ENCODE measurements at places on chromosomes 3 and 15.

GRCh38 chr3:186316666-186317260 lies 45.3 kb downstream of the DGKG start:
- DNase-seq: no peak

DNA sequence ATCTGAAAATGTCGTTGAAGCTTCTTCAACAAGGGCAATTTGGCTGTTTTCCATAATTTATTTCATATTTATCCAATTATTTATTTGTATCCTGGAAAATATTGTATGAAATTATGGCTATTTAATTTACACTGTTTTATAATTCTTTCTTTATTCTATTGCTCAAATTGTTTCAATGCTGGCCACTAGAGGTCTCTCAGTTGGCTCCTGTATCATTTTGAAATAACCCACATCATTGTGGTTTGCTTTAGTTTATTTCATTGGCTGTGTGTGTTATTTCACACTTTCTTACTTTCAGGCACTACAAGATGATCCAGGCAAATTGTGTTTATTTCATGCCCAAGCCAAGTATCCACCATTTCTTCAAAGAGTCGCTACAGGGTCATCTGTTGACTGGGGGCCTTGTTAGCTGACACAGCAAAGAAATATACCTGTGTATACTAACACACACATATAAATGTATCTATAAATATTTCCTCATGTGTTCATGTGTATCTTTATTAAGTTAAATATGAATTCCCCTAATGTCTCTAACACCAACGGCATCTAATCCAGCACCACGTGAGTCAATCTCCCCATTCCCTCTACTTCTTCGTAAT lies 86.2 kb downstream of the NPAP1 start:
- DNase-seq: no peak

DNA sequence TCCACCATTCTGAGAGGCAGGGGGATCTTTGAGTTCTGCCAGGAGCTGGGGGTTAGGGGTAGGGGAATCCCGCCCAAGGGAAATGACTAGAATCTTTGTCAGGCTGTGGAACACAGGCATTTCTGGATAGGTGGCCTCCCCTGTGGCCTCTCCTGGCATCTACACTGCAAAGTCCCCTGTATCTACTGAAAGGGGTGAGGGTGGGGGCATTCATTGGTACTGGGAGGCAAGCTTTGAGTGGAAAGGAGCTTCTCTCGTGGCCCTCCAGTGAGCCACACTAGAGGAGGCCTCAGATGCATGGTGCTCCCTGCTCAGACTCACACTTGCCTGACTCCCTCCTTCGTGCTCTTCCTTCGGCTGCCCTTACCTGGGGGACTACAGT lies 59.9 kb downstream of the CCNL1 start:
- DNase-seq: no peak

DNA sequence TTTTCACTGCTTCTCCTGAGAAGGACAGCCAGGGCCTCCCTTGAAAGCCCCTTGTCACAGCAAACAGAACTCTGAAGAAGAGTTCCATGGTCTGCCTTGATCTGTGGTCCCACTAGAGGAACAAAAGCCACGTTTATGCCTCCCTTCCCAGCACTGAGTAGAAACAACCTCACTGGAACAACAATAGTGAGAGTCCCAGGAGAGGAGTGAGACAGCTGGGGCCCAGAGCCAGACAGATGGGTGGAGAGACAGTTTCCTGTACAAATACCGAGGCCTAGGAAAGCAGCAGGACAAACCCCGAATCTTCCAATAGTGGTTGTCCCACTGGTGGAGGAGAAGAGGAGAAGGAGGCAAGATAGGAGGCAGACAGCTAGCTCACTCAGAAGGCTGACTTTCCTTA lies 106.1 kb downstream of the WDR76 start:
- no peak for DNase-seq

DNA sequence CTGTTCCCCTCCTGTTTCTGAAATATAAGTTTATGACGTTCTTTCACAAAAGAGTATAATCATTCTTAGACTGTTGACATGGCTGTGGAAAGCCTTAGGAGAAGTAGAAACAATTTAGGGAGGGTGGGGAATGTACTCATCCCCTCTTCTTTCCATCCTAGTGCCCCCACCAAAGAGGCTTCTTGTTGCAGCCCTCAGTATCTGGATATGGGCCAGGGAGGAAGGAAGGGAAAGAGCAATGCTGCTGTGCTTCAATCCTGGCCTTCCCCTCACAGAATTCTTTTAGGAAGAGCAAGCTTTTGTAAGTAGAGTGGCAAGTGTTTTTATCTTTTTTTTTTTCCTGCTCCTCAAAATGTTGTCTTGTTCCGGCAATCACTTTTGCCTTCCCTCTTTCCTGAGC lies 1.7 kb downstream of the INAFM2 start:
- no peak for DNase-seq

GRCh38 chr3:122055215-122055614 lies at the start of gene CD86:
TSS of gene CD86 (plus strand) at chr3:122055362. CDS start at chr3:122055490, 128 bp downstream.
- no peak for DNase-seq

- DNase-seq: no peak
Measured at GRCh38 chr3:115348951-115349745, 202.1 kb upstream of the ZBTB20 start.

DNA sequence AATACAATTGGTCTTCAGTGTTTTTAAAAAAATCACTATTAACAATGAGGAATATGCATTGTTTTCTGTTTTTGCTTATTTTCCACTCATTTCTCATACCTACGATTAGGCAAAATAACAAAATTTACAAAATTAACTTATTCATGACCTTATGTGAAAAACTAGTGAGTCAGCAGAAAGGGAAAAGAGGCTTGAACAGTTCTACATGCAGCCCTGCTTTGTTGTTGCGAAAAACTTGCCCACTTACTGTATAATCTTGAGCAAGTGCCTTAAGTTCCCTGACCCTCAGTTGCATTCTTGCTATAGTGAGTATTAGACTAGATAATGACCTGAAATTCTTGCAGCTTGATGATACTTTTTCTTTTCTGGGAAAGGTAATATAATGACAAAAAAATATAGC lies 551.1 kb upstream of the BCHE start:
- no peak for DNase-seq

DNA sequence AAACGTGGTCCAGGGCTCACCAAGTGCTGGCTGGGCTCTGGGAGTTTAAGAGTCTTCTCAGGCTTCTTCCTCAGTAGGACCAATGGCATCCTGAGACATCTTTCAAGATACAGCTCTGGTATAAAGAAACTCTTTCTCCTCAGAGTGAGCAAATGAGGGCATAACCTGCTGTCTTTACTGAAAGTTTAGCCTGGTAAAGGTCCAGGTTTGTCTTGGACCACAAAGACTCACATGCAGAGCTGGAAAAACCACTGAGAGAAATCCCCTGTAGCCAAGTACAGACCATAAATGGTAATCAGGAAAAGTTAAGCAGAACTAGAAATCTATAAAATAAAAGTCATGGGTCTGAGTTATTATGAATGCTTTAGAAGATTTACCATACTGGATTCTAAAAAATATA lies 23.1 kb downstream of the CD47 start:
- no peak for DNase-seq

- DNase-seq: no peak
Measured at GRCh38 chr15:31758126-31758525, 272.2 kb upstream of the CHRNA7 start.

GRCh38 chr3:148197061-148197460 lies 500.6 kb upstream of the AGTR1 start:
- no peak for DNase-seq

GRCh38 chr3:188026191-188026968 lies 127.6 kb upstream of the LPP start:
- no peak for DNase-seq

DNA sequence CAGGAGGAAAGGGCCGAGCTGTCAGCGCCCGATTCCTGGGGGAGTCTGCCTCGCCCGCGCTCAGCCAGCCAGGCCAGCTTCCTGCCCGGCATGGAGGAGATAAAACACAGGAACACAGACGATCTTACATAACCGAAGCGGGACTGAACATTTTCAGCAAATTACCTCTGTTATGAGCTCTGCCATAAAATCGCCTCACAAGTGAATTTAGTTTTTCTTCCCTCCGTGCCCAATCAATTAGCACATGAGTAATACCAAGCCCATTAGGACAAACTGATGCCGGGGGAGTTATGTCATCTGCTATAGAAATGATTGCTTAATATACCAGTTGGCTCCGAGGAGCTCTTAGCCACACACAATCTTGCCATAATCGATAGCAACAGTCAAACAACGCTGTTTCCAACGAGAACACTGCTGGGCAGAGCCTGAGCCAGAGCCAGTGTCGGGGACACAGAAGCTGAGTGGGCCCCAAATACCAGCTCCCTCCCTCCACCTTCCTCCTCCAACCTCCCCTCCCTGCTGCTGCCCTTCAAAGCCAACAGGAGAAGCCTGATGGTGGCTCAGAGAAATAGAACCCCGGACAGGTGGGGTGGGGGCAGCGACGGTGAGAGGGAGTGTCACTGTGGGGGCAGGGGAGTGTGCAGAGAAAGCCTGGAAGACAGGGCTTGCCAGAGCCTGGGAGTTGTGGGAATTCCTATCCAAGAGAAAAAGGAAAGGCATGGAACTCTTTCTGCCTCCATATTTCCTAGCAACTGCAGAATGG lies 279.4 kb upstream of the TLE3 start:
- DNase-seq: no peak

DNA sequence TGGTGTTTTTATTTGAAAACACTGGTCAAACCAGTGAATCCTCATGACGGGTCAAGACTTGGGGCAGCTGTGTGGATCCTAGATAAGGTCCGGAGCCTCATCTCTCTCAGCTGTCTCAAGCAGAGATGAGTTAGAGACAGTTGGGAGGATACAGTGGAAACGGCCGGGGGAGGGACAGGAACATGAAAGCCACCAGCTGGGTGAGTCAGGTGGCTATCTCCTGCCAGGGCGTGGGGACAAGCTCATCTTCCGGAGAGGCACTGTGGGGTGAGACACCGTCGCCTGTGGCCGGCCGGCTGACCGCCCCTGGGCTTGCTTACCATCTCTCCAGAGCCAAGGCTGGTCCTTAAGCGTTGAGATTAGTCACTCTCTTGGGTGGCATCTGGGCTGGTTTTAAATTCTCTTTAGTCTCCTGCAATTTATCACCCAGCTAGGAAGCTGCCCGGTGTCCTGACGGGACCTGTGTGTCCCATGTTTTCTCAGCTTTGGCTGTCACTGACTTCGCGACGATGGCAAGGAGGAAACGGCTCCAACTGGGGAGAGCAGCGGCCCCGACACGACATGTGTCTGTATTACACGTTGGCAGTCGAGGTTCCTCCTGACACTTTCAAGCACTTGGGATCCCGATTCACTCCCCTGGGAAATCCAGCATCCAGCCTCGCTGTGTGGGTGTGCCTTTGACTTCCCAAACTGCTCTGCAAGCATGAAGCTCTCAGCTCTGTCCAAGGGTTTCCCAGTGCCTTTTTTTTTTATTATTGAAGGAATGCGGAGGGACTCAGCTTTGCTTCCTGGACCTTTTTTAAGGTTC lies 7.5 kb downstream of the ST8SIA2 start:
- no peak for DNase-seq

GRCh38 chr3:129121016-129121791 lies 400 bp downstream of the RAB43 start:
- DNase-seq: no peak

DNA sequence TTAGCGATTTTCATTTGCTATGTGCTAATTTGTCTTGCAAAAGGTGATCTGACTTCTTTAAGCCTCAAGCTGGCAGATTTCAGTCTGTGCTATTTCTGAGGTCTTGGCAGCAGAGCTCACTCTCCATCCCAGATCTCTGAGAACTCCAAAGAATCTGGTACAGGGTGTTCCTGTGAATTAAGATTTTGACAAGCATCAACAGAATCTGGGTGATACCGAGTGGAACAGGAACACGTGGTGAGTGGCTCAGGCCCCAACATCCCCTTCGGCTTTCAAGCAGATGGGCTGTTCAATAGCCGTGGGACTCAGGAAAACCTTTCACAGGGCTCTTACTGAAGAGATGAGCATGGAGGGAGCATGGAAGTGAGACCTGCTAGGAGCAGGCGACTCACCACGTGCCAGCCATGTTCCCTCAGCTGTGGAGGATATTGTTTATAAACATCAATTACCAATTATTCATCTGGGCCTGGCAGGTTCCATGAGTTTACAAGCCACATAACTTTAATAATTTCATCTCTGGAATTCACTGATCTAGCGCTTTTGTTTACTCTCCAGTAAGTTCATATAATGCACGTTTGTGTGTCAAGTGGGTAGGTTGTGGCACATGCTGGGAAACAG lies 103.4 kb upstream of the SELENOK start:
- no peak for DNase-seq

DNA sequence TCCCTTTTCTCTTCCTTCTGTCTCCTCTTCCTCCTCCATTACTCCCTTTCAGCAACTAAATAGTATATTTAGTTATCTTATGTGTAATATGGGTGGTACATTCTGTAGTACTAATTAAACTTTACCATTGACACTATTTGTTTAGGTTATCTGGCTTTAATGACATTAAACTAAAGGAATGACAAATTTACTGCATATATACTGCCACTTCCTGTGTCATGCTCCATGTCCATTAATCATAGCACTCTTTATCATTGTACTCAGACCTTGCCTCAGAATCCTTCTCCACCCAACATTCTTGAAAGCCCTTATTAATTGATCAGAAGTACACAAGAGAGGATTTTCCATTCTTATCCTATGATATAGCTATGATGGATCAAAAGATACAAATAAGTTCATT lies 244.2 kb downstream of the NAALADL2 start:
- DNase-seq: no peak

- DNase-seq: no peak
Measured at GRCh38 chr15:40335938-40336743, 4.6 kb downstream of the CCDC9B start.

DNA sequence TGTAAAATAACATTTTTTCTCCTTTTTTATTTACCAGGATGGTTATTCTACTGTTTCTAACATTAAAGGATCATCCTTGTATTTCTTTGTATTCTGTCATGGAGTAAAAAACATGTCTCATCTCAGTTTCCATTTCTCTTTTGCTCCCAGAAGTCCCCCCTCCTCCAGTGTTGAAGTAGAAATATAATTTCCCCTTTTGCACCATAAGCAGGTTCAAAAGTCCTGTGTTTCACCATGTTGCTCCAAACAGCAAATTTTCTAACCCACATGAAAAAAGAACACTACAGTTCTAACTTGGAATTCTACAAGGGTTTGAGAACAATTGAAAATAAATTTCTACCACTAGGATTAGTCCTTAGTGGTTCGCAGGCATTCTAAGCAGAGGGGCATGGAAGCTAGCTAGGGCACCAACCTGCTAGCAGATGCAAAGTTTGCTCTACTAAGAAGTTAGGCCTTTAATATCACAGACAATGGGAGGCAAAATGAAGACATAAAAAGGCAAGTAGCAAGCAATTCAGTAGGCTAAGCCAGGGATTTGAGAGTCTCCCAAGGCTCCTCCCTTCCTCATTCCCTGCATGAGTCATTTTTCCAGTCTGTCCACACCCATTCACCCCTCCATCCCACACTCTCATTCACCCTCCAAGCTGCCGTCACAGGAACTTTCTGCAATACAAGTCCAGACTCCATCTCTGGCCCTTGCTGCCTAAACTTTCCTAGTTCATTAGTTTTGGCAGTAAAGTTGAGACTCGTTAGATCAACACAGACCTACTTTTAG lies 2.3 kb upstream of the MBNL1 start:
- DNase-seq: no peak

- DNase-seq: no peak
Measured at GRCh38 chr3:10546181-10546624, 40.8 kb upstream of the ATP2B2 start.
